NT2/D1 (cell line): ENCODE measurements at places on chromosomes 5 and 9.

- DNase-seq: no peak
Measured at GRCh38 chr5:174412941-174413340, 311.4 kb upstream of the MSX2 start.

GRCh38 chr9:121889990-121890563 lies 203.0 kb downstream of the TTLL11 start:
- no peak for DNase-seq

DNA sequence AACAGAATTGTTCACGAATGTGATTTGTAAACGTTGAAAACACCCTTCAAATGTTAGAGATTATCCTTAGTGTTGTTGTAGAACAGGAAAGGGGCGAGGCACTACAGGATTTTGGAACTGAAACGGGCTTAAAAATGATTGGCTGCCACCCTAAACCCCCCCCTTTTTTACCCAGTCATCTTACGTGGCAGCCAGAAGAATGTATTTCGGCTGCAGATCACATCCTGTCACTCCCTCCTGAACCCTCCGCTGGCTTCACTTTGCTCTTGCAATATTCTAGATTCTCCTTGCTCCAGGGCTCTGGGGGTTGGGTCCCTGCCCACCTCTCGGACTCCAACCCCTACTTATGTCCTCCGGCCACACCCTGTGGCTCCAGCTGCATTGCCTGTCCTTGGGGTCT lies 13.9 kb upstream of the UNC5A start:
- DNase-seq: no peak

DNA sequence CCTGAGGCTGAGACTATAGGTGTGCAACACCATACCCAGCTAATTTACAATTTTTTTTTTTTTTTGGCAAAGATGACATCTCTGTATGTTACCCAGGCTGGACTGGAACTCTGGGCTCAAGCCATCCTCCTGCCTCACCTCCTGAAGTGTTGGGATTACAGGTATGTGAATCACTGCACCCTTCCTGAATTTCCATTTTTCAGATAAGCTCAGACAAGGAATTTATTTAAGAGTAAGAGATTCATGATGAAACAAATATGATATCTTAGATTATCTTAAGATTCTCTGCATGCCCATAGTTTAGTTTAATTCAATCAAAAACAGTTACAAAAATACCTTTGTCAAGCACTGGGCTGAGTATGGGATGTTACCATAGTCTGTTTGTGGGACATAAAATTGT lies 128.4 kb upstream of the BASP1 start:
- no peak for DNase-seq

DNA sequence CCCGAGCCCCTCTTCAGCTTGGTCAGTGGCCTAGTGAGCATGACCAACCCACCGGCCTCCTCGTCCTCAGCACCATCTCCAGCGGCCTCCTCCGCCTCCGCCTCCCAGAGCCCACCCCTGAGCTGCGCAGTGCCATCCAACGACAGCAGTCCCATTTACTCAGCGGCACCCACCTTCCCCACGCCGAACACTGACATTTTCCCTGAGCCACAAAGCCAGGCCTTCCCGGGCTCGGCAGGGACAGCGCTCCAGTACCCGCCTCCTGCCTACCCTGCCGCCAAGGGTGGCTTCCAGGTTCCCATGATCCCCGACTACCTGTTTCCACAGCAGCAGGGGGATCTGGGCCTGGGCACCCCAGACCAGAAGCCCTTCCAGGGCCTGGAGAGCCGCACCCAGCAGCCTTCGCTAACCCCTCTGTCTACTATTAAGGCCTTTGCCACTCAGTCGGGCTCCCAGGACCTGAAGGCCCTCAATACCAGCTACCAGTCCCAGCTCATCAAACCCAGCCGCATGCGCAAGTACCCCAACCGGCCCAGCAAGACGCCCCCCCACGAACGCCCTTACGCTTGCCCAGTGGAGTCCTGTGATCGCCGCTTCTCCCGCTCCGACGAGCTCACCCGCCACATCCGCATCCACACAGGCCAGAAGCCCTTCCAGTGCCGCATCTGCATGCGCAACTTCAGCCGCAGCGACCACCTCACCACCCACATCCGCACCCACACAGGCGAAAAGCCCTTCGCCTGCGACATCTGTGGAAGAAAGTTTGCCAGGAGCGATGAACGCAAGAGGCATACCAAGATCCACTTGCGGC lies 1.8 kb downstream of the EGR1 start:
- no peak for DNase-seq

DNA sequence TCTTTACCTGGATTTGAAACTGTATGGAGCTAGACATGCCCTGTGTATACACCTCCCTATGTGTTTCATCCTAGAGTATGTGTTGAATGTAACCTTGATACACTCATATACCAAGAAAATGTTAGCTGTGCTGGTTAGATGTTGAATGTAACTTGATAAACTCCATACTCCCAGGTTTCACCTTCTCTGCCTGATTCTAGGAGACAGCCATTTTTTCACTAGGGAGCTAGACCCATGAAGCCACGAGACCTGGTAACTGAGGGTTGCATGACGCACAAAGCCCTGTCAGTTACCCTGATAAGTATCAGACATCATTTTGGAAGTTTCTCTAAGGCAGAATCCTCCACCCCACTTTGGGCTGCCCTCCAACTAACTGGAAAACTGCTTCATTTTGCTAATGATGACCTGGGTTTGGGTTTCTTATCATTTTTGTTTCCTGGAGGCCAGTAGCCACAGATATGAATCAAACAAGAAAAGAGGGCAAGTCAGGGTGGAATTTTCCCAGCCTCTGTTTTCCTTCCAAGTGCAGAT lies 478.5 kb upstream of the KIF2A start:
- no peak for DNase-seq

GRCh38 chr9:21972361-21972760 lies 21.8 kb downstream of the CDKN2A start:
- DNase-seq: no peak

DNA sequence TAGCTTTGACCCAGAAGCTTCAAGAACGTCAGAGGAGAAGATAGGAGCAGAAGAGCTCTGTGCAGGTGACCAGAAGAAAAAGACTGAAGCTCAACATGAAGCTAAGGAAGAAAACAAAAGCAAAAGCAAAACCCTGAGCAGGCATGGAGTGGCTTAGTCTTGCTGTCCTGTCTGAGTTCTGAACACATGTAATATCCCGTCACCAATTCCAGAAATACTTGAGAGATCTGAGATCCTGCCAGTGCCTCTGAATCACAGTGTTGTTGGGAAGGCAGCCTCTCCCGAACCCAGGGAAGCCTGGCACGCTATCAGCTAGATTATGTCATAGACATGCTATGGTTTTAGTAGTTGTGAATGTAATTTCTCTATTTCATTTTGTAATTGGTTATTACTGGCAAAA lies 235.7 kb downstream of the ICE1 start:
- no peak for DNase-seq

DNA sequence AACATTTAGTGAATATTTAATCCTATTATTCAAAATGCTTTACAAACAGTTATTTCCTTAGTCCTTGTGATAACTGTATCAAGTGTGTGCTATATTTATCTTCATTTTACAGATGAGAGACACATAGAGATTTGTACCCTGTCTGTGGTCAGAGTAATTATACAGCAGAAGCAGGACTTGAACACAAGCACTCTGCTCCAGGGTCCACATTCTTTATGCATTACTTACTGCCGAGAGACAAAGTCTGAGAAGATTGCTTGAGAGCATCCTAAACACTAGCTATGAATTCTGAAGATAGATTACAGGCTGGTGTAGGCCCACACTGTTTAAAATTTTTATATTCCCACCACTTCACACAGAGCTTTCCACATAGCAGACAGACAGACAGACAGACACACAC lies 926.1 kb upstream of the DMAC1 start:
- no peak for DNase-seq

GRCh38 chr9:71911908-71912335 lies 483 bp downstream of the C9orf85 start:
- DNase-seq: no peak

- DNase-seq: no peak
Measured at GRCh38 chr5:171544913-171545765, 125.7 kb downstream of the FGF18 start.

DNA sequence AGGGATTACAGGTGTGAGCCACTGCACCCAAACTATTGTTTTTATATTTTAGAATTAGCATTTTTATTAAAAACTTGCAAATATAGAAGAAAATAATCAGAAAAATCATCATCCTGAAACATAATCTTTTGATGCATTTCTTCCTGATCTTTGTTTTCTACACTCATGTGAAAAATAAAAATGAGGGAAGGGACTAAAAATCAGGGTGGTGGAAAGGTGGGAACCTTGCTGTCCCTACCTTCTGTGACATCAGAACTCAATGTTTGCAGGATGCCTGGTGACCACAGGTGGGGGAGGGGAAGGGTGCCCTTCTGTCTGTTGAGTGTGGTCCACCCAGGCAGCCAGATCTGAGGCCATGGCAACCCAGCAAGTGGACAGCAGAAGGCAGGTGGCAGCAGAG lies at the start of gene SMIM23:
TSS of gene SMIM23 (plus strand) at position 301 of the 400 bp plus-strand sequence. CDS start at position 356, 55 bp downstream.
- DNase-seq: no peak

DNA sequence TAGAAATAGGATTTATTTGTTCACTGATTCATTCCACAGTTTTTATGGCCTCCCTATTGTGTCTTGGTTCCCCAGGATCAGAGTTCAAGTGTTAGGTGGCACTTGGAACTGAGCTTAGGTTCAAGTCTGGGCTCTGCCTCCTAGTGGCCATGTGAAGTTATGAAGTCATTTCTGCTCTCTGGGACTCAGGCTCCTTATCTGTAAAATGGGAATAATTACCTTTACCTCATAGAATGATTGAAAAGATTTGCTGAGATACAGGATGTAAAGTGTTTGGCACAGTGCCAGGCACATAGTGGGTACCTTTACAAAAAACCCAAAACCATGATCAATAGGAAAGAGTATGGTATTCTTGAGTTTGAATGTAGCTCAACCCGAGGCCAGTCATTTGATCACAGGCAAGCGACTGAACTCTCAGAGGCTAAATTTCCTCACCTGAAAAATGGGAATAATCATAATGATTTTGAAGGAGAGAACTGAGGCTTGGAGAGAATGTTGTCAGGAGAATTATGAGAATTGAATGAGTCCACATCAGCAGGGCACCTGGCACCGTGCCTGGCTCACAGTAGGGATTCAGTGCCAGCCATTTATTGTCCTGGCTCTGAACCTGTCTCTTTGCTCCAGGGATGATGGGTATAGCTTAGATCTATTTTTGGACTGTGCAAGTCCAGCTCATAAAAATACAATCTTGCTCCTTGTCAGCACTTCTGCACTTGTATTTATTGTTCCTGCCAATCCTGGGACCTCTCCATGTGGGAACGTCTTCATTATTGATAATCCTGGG lies 10.8 kb downstream of the NSG2 start:
- no peak for DNase-seq

GRCh38 chr5:50864466-50864865 lies 198.0 kb downstream of the PARP8 start:
- no peak for DNase-seq

DNA sequence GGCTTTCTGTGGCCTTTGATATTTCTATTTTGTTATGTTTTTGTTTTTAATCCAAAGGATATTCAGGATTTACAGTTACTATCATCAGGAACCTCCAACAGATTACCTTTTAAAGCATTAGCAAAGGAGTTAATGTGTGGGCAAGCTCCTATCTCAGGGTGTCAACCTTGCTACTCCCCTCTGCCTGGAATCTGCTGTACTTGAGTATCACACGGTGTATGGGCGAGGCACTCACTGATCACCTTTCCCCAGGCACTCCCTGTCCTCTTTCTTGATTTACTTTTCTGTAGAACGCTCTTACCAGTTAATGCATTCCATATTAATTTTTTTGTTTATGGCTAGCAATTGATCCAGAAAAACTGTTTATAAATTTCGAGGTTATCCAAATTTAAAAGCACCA lies 117.0 kb upstream of the GAS1 start:
- DNase-seq: no peak

DNA sequence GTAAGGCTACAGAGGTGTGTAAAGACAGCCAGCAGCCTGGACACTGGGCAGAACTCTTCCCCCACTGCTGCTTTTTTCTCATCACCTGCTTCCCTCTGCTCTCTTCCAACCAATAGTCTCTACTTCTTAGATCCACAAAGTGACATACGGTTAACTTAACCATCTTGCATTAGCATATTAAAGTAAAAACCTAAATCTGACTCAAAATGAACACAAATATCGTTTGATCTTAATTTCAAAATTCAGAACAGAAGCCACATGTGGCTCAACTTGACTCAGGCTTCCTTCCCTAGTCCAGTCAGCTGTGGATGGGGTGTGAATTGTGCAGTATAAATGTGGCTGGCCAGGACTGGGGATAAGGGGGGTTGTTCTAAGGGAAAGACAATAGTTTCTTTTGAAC lies 114.3 kb downstream of the STARD4 start:
- no peak for DNase-seq

GRCh38 chr5:88878976-88879375 lies 4.0 kb downstream of the MEF2C start:
- DNase-seq: no peak

DNA sequence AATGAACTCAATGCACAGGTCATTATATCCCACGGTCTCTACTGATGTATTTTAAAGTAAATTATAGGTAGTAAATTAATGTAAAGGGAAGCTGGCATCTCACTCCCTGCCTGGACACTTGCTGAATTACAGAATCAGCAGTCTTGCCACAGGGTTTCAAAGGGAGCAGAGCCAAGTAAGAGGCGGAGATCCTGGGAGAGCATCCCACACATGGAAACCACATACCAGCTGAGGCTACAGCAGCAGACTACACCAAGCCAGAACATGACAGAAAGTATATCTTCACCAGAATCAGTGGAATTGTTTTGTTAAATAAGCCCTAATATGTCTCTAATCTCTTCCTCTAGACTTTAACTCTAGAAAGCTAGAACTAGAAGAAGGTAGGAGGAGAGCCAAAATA lies 1689.2 kb upstream of the WWC1 start:
- DNase-seq: no peak

GRCh38 chr9:92463387-92463786 lies 18.9 kb downstream of the ASPN start:
- no peak for DNase-seq

DNA sequence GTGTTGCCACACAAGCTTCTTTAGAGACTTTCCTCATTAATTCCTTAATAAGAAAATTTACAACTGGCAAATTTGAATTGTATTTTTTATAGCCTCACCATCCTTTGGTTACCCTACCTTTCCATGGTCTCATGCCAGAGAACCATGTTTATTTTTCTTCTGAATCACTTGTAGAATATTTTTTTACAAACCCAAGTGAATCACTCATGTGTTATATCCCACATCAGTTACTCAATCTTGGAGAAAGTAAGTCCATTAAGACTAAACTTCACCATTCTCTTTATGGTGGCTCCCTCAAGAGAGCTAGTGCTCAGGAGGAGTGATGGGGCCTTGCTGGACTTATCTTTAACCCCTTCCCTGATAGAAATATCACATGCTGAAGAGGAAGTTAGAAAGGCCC lies 128.9 kb downstream of the SUSD1 start:
- no peak for DNase-seq

DNA sequence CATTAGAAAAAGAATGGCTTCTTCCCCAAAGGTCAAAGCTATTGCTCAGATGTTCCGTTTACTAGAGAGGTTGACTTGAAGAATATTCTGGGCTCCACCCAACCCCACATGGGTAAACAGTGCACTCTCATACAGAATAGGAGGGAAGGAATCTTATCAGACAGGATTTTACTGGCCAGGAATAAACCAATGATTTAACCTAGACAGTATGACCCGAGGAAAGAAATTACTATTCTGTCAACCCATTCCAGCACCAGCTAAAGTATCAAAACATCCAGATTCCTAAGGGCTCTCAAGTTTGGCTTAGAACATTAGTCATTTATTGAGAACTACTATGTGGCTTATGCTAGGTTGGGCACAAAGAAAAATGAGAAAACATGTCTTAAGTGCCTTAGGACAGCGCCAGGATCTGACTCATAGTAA lies 493.6 kb upstream of the KLF4 start:
- no peak for DNase-seq
